ENCODE measurements at places on chromosomes 12 and 14.

DNA sequence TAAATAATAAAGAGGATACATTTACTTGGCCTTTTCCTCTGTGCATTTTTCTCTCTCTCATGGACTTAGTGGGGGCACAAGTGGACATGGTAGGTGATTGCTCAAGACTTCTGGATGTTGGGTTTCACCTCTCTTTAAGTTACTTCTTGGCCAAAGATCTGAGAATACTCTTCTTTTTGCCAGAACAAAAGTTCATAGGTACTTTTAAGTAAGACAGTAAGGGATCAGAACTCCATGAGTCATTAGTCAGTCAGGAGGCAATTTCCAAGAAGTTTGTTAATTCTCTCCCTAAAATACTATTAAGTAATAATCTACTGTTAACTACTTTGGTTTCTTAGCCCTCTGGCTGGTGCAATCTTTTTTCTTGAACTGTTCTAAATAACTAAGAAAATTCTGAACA, 84.2 kb downstream of the GRIP1 start:
- no peak for DNase-seq

DNA sequence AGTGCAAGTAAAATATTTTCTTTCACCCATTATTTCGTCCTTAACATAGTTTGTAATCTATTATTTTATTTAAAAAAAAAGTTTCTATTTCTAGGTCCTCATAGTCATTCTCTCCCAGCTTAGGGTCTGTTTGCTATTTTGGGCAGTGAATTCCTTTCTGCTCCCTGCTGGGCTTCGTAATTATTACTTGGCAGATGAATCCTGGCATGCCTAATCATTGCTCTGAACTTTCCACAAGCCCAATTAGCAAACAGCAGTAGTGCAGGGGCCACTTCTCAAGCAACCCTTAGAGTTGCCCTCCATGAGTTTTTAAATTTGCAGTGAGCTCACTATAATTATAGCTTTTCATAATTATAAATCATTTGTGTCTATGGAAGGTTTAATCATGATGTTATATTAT, 1378.3 kb upstream of the SEL1L start:
- peak; percentile 98 for DNase-seq

- peak; percentile 37 for DNase-seq
Measured at GRCh38 chr12:22100958-22101748, 55.1 kb downstream of the CMAS start.

DNA sequence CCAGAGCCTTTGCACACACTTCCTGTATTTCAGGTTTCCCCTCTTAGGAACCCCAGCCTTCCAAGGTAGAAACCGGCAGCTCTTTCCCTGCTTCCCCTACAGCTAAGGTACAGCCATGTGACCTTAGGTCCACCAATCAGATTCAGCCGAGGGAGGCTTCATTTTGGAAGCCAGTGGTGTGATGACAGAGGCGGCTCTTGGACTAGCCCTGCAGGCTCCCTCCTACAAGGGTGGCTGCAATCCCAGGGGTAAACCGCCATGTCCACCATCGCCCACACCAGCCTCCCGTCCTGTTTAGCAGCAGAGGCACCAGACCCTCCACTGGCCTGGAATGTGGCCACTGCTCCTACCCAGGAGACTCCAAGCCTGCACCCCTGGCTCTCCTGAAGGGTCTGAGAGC, 65.6 kb downstream of the SERPINA3 start:
- DNase-seq: no peak

DNA sequence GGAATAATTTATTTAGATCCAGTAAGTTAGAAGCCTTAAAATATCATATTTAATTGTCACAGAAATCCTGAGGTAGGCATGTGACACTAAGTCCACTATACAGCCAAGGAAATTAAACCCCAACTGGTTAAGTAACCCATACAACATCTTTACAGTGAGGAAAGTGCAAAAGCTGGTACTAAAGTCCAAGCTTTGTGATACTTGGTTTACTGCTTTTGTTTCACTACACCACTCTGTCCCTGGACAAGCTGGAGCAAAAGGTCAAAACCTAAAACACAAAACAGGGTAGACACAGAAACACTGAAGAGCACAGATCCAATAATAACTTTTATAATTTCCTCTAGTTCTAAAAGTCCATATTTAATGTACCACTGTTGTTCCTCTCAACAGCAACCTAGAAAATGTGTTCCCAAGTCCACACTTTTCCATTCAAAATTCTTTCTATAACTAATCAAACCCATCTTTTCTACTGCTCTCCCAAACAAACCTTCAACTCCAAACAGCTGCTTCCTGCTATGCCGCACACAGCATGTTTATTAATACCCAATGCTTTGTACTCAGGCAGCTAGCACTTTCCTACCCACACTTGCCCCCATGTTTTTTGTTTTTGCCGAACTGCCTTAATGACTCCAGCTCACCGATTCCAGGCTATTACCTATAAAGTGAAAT, 90.9 kb downstream of the MED13L start:
- DNase-seq: peak; percentile 65

DNA sequence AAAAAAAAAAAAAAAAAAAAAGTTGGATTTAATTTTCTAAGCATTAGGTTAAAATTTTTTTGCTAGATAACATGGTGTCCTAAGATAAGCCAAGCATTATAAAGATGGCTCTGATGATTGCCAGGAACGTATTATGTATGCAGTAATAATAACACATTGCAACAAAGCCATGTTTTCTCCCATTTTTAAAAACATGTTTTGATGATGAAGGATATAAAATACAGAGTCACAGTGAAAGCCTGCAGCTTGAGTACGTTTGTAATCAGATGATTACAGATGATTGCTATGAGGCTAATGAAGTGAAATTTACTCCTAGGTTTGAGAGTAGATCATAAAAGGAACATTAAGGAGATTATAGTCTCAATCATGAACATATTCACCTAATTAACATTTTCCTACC, 13.3 kb upstream of the WDR89 start:
- DNase-seq: no peak

- no peak for DNase-seq
Measured at GRCh38 chr14:35112641-35113040, 9.1 kb downstream of the PPP2R3C start.

- no peak for DNase-seq
Measured at GRCh38 chr14:44662250-44662891, 155.3 kb upstream of the FSCB start.

DNA sequence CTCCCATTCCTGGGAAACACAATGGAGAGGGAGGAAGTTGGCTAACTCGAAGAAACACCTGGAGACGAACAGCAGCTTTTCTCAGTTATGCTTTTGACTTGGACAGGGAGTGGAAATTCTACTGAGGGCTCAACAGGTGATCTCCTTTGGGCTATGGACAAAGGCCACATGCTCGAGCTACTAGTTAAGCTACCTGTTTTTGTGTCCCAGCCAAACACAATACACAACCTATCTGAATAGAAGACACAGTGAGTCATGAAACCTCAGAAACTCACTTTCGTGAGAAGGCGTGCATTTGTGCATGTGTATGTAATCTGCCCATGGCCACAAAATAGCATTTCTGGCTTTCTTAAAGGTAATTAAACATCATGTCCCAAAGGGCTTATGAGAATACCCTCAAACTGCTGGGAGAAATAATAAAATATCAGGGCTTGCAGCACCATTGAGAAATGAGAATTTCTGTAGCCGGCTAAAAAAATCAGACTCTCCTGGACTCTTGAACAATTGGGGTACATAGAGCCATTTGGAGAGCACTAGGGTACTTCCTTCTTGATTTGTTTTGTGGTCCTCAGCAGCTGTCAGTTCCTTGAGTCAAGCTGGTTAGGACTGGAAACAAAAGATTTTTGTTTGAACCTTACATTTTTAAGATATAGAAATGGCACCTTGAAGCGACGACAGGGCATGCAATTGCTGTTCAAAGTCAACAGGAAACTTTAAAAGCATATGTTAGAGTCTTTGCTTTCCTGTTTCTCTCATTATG, 85.5 kb upstream of the PTHLH start:
- DNase-seq: no peak

DNA sequence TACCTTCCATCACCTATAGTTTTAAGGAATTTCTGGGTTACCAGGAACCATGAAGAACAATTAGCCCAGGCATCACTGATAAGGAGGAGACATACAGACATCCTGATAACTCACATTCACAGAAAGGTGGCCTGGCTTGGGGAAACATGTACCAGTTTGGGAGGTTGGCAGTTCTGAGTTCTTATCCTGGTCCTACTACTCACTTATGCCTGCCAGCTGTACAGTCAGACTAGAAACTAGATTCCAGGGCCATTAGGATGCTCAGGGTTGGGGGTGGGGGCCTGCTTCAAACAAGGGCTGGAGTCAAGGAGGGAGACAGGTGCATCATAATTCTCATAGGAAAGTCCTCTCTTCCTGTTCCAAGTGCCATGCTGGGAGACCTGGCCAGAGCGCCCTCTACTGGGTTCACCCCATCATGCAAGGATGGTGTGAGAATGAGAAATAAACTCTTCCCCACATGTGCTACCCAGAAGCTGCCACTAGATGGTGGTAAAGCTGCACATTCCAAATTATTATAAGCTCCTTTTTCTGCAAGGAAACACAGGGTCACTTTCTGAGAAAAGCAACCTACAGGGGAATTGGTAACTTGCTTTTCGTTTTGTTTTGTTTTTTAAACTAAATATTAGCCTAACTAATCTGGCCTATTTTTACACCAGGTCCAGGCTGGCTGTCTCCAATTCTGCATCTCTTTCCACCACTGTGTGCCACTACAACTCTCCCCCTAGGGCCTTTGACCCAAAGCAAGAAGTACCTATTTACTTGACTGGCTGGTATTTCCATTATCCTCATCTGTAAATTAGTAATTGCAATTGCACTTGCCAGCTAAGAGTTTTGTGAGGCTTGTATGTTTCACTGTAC, 14.5 kb downstream of the OAS2 start:
- peak; percentile 77 for DNase-seq

- DNase-seq: no peak
Measured at GRCh38 chr12:52238916-52239646, 6.0 kb downstream of the KRT7 start.

- no peak for DNase-seq
Measured at GRCh38 chr14:104817930-104818713, 17.2 kb downstream of the ZBTB42 start.

DNA sequence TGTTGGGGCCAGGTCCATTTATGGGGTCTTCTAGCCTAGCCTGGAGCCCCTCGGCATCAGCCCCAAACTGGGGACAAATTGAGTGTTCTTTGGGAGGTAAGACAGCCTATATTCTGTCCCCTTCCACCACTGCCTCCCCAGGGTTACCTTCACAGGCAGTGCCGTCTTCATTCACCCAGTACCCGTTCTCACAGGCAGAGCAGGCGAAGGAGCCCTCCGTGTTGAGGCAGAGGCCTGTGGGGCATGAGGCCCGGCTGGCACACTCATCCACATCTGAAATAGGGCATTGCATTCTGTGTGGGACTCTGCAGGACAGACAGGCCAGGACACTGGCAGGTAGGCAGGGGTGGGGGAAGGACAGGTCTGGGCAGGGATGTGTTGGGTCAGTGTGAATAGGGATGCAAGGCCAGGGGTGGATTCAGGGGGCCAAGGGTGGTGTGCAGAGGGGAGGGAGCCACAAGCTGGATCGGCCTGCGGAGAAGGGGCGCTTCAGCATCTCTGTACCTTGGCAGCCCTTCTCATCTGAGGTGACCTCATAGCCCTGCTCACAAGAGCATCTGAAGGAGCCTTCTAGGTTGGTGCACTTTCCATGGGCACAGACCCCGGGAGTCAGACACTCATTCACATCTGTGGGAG, 16.1 kb downstream of the ISCA2 start:
- DNase-seq: no peak

- DNase-seq: peak; percentile 76
Measured at GRCh38 chr12:43758247-43758727, 303 bp downstream of the PUS7L start.

- no peak for DNase-seq
Measured at GRCh38 chr14:103052407-103052806, 4.9 kb downstream of the CDC42BPB start.

DNA sequence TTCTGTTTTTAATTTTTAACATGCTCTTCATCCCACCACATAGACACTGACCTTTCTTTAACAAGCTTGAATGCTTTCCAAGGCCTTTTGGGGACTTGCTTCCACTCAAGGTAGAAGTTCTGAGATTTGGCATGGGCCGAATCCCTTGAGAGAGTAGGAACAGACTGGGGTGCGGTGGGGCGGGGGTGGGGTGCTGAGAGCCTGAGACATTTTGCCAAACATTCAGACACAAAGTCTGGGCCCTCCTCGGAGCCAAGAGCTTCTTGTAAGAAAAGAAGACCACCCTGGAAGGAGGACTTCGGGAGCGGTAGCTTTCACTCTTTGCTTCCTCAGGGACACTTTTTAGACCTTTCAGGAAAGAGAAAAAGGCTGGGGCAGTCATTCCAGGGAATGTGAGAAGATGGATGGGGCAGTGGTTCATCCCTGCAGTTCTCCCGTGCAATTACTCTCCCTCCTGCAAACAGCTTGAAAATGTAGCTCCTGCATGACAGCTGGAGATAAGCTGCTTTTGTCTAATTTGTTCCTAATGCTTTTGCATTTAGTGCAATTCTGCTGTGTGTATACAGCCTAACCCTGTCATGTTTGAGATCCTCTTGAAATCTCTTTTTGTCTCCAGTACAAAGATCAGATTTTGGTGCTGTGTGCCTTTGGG, 16.3 kb upstream of the MYO1H start:
- DNase-seq: peak; percentile 79

DNA sequence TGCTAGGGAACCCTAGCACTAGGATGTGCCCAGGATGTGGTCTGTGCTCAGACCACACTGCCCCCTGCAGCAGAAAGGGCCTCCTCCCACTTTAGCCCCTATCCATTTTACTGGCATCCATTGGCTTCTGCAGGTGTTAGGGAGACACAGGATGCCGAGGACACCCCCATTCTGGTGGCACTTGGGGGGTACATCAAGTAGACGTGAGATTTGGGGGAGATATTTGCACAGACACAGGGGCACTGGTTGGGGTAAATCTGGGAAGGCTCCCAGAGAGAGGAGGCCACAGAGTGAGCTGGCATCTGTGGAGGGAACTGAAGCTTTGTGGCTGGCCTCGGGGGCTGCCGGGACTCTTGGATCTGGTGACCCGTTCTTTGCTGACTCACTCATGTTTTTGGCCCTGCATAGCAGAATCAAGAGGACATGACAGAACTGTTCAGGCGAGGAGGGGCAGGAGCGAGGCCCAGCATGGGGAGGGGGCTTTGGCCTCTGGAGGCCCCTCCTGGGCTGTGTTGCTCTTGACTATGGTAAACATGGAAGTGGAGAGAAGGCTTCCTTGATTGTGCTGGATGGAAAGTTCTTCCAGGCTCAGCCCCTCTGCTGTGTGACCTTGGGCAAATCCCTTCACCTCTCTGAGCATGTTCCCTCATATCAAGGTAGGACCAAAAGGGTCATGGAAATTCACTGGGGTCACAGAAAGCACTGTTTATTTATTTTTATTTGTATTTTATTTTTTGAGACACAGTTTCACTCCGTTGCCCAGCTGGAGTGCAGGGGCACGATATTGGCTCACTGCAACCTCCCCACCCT, 1.8 kb downstream of the PLBD2 start:
- no peak for DNase-seq

- DNase-seq: no peak
Measured at GRCh38 chr14:104277416-104278213, 139.2 kb downstream of the KIF26A start.

- DNase-seq: peak; percentile 47
Measured at GRCh38 chr12:90029317-90029716, 320.7 kb upstream of the ATP2B1 start.

- no peak for DNase-seq
Measured at GRCh38 chr12:45205165-45205825, 10.6 kb upstream of the ANO6 start.

GRCh38 chr14:39015360-39015961, 87.6 kb downstream of the SEC23A start:
- DNase-seq: peak; percentile 74

Data from NCI-H69 (cell line).